ENCODE measurements at places on chromosomes 1 and 21. TPM values are rescaled to one million over a fixed set of nuclear protein-coding genes. Genes with fewer than 3 reads are reported as not detected.

GRCh38 chr1:21927533-21928237 is 9.4 kb downstream of the HSPG2 start:
- peaks cover 6% of the 10 kb centered on the region for H3K36me3 ChIP-seq
- H3K27ac ChIP-seq = peak overlapping the region; percentile 85
- no peak for DNase-seq
- H3K4me3 ChIP-seq = no peak overlapping the region
- H3K4me1 ChIP-seq = peaks cover 77% of the 10 kb centered on the region

DNA sequence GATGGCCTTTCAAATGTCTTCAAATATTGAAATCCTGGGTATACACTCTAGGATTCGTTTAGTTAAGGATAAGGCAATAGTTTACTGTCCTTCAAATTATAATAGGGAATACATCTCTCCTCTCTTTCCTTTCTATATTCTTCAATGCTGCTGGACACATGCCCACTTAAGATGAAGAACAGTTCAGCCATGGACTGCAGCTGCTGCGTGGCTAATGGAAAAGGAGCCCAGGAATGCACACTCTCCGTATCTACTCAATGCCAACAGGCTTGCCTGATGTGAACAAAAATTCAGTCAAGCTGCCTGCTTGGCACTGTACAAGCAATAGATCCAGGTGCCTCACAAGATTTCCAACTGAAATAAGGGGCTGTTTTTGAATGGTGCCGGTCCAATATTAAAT is 321.2 kb upstream of the LYPLAL1 start:
- DNase-seq = no peak
- no peak overlapping the region for H3K27ac ChIP-seq
- no peak overlapping the region for H3K4me3 ChIP-seq
- H3K4me1 ChIP-seq = peaks cover 8% of the 10 kb centered on the region

- H3K27ac ChIP-seq = no peak overlapping the region
- no peaks in the 10 kb centered on the region for H3K4me1 ChIP-seq
Measured at GRCh38 chr21:39269620-39270019, 43.8 kb downstream of the BRWD1 start.

- no peaks in the 10 kb centered on the region for H3K27me3 ChIP-seq
- no peak for DNase-seq
- H3K36me3 ChIP-seq = no peaks in the 10 kb centered on the region
- peaks cover 30% of the 10 kb centered on the region for H3K4me1 ChIP-seq
Measured at GRCh38 chr1:59499273-59499942, 202.5 kb downstream of the FGGY start.

The KRTAP13-2 gene
- not detected for total RNA-seq

The KAZN gene
- 30.1 TPM for total RNA-seq

The KRTAP20-3 gene
- not detected for total RNA-seq

Measured in chondrocyte (in vitro differentiated cells).